ENCODE measurements at places on chromosomes 5 and 9.

- no peak for DNase-seq
These were observed 27.5 kb downstream of the PAEP start for GRCh38 chr9:135588886-135589595.

GRCh38 chr9:86562691-86563090 is 208.5 kb upstream of the TUT7 start:
- DNase-seq, result no peak

GRCh38 chr5:73522989-73523388 is 24.7 kb downstream of the BTF3 start:
- no peak for DNase-seq

- DNase-seq, result no peak
These were observed 259.3 kb downstream of the ROR2 start for GRCh38 chr9:91690540-91691249.

DNA sequence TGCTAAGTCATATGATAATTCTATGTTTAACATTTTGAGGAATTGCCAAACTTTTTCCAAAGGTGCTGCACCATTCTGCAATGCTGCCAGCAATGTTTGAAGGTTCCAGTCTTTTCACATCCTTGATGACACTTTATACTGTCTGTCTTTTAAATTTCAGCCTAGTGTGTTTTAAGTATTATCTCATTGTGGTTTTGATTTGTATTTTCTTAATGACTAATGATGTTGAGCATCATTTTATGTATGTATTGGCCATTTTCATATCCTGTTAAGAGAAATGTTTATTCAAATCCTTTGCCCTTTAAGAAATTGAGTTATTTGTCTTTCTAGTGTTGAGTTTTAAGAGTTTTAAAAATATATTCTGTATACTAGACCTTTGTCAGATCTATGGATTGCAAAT is 5.0 kb upstream of the TEX48 start:
- no peak for DNase-seq

- DNase-seq, result no peak
These were observed 55.4 kb upstream of the TBC1D2 start for GRCh38 chr9:98310752-98311392.

DNA sequence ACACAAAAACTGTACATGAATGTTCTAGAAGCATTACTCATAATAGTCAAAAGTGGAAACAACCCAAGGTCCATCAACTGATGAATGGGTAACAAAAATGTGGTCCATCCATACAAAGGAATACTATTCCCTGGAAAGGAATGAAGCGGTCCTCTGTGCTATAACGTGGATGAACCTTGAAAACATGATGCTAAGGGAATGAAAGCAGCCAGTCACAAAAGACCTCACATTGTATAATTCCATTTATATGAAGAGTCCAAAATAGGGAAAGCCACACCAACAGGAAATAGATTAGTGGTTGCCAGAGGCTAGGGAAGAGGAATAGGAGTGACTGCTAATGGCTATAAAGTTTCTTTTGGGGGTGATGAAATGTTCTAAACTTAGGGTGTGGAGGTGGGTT is 22.7 kb upstream of the BARHL1 start:
- no peak for DNase-seq

DNA sequence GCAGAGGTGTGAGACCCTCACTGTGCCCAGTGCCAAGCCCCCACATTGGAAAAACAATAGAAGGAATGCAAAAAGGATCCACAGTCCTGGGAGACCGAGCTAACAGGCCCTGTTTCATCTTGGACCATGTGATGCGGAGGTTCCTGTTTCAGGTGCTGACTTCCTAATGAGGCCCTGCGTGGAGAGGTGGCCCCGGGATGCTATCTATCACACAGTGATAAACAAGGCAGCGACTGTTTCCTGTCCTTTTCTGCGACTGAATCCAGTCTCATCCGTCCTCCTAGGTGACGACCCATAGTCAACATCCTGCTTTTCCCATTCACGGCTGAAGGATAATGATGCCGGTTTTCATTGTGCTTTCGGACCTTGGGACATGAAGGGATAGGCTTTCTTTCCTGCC is 56.4 kb upstream of the BOD1 start:
- no peak for DNase-seq

- no peak for DNase-seq
These were observed 56.1 kb downstream of the EHMT1 start for GRCh38 chr9:137674976-137675320.

- no peak for DNase-seq
These were observed 45.2 kb downstream of the UBE2QL1 start for GRCh38 chr5:6493681-6494454.

GRCh38 chr5:9681706-9682105 is 51.6 kb upstream of the TAS2R1 start:
- DNase-seq, result no peak

- no peak for DNase-seq
These were observed 102.1 kb upstream of the DMRT1 start for GRCh38 chr9:739362-739761.

- no peak for DNase-seq
These were observed 153.6 kb downstream of the GNAQ start for GRCh38 chr9:77877976-77878375.

DNA sequence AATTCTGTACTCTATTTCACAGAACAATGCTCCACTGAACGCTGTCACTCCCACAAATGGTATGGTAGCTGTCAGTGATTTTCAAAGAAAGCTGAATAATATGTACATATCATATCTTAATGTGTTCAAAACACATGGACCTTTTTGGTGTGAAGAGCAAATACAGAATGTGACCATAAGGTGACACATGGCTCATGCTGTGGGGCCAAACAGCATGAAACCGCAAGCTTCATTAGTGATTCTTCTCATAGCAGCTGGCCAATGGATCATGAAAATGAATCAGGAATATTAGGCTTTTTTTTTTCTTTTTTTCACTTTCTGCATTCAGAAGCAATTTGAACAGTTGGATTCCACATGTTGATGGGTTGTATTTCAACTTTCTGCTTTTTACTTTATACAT is 54.9 kb upstream of the CDH9 start:
- DNase-seq, result no peak

DNA sequence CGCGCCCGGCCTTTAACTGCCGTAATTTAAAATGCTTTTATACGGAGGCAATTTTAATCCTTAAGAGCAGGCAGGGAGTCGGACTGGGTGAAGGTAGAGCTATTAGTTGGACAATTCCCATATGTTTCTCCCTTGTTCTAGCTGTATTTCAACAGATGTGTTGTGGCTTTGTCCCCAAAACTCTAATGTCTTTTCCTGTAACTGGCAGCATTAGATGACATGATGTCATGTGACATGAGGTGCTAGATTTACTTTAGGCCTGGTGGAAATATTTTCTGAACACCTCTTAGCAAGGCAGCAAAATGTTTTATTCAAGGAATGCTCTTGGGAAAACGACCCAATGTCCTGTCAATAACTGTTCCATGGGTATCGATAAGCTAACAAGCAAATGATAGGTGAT is 8.5 kb downstream of the MYO10 start:
- DNase-seq, result no peak

- DNase-seq, result peak; percentile 97
These were observed 109.8 kb downstream of the HMHB1 start for GRCh38 chr5:143921525-143922311.

- DNase-seq, result no peak
These were observed 87.7 kb upstream of the CKMT2 start for GRCh38 chr5:81145329-81145935.

- DNase-seq, result peak; percentile 9
These were observed 57.0 kb downstream of the ECPAS start for GRCh38 chr9:111427186-111427585.

DNA sequence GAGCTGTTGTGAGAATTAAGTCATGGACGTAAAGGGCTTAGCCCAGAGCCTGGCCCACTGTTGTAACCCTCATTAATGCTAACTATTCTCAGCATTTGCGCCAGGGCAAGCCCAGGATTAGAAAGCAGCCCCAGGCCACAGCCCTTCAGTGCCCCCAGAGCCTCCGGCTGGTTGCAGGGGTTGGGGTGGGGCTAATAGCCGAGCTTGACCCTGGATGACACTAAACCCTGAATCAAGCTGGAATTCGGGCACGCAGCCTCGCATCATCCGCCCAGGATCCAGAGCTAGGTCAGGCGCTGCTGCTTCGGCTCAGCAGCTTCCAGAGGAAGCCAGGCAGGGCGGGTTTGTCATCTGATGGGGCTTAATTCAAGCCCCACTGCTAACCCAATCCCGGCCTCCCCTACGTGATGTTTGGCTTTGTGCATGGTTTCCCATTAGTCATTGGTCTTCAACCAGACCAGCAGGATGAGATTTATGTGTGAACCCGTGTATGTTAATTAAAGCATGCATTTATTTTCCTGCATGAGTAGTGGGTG is 1.2 kb upstream of the MEGF9 start:
- DNase-seq, result peak; percentile 75

Measured in trophoblast cell (in vitro differentiated cells and primary cell).